NCI-H2107 (cell line): ENCODE measurements at places on chromosomes 11 and 22.

DNA sequence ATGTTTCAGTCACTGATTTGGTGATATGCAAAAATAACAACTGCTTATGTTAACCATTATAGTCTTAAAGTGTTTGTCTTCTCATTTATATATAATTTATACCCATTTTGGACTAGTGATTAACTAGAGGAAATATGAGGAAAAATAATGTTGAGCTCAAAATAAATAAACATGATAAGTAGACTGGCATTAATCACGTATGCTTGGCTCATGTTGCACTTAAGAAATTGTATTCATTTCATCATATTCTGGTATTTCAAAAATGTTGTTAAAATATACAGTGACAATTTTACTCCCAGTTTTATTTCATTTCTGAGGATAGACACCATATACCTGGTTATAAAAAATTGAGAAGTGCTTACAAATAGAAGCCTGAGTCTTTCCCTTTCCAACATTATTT, 3.8 kb upstream of the OR10D3 start:
- DNase-seq: no peak

GRCh38 chr11:86918496-86918895, 36.7 kb downstream of the FZD4 start:
- DNase-seq: no peak

GRCh38 chr11:20048707-20049106, 111.6 kb downstream of the DBX1 start:
- no peak for DNase-seq

- no peak for DNase-seq
Observed at GRCh38 chr11:107834995-107835394, 23.6 kb downstream of the SLC35F2 start.

DNA sequence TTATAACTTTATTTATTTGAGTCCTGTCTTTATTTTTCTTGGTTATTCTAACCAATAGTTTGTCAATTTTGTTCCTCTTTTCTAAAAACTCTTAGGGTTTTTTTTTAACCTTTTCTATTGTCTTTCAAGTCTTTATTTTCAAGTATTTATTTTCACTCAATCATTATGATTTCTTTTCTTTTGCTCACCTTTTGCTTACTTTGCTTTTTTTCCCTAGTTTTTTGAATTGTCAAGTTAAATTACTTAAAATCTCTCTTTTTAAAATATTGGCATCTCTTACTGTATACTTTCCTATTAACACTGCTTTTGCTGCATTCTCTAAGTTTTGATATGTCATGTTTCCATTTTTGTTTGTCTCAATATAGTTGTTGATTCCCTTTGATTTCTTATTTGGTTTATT, 396.8 kb upstream of the CCDC179 start:
- DNase-seq: no peak

DNA sequence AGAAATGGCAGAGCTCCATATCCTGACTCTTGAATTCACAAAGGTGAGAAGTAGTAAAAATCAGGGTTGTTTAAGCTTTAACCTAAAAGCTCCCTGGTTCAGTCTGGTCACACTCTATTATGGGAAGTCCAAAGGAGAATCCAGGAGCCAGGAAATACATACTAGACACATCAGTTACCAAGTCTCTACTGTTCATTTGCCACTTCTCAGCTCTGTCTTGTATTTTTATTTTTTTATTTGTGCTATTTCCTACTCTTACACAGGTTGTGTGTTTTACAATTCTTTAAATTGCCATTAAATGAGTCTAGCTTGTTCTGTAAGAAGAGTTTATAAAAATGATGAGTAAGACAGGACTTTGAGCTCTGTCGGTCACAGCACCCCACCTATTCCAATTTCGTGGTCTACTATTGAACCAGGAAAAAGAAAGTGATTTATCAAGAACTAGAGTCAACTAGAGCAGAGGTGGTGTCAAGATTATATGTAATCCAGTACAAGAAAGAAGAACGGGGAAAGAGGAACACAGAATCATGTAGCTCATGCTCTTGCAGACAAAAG, 9.7 kb downstream of the MS4A12 start:
- no peak for DNase-seq

DNA sequence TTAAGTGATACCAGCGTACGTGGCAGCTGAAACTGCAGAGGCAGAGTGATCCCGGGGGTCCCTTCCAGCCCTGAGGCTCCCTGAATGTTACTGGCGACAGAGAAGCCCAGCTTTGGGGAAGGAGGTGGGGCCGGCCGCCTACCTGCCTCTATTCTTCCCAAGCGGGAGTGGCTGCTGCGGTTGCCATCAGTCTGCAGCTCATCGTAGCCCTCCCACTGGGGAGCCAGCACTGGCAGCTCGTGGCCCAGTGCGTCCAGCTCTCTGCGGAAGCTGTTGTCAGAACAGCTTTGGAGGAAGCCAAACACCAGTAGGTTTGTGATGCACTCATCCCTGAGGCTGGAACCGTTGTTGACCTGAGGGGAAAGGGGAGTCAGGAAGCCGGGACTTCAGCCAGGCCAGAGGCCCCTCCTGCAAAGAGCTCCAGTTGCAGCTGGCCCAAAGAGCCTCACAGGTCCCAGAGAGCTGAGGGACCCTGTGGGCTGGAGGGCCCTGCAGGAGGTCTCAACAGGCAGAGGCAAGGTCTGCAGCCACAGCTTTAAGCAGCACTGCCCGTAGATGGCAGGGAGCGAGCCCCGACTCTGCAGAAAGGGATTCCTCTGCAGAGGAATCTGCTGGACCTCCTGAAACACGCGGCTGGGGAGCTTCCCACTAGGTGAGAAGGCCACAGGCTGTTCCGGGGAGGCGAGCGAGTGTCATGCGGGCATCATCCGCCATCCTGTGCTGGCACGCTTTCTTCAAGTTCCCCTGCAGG, 30.4 kb downstream of the BID start:
- no peak for DNase-seq

GRCh38 chr11:8671193-8671612, 11.3 kb downstream of the TRIM66 start:
- no peak for DNase-seq

- DNase-seq: peak; percentile 25
Observed at GRCh38 chr11:8832571-8833260, 78.3 kb upstream of the AKIP1 start.

DNA sequence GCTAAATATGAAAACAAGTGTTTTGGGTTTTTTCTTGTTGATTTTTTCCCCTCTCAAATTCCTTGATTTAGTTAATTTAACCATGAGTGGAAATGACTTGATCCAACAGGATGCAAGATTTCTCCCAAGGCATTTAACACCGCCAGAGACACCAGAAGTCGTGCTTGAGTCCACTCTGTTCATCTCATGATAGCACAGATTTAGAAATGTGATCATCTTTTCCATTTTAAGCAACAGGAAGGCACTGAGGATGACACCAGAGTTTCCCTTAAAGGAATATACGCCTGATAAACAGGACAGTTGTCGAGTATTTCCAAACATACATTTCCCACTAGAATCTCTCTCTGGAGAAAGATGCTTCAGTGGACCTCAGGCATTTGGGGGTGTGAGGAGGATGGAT, 318.7 kb downstream of the CADM1 start:
- DNase-seq: no peak

DNA sequence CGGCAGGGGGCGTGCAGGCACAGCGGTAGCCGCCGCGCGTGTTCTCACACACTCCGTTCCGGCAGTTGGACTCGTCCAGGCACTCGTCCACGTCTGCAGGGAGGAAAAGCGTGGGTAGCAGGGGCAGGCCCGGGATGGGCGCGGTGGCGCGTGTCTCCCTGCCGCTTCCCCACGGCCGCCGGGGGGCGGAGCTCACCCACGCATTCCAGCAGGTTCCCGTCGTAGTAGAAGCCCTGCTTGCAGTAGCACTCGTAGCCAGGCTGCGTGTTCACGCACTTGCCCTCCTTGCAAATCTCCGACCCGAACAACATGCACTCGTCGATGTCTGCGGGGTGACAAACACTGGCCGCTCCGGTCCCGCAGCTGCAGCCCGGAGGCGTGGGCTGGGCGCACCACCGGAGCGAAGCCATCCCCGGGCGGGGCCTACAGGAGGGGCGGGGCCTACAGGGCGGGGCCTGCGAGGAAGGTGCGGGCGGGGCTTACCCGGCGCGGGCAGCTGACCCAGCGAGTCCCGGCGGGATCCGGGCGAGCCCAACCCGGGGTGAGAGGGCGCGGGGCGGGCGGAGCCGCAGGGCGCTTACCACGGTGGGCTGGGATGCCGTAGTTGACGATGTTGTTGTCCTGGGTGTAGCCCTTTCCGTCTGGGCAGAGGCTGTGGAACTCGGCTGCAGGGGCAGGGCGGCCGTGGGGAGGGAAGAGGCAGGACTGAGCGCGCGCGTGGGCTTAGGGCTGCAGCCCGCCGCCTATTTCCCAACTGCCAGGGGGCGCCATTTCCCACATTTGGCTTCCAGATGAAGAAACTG, 15.6 kb downstream of the SCYL1 start:
- DNase-seq: no peak

- DNase-seq: no peak
Observed at GRCh38 chr11:65719871-65720210, 757 bp downstream of the RNASEH2C start.

- DNase-seq: no peak
Observed at GRCh38 chr11:3104961-3105790, 48.0 kb upstream of the CARS1 start.

DNA sequence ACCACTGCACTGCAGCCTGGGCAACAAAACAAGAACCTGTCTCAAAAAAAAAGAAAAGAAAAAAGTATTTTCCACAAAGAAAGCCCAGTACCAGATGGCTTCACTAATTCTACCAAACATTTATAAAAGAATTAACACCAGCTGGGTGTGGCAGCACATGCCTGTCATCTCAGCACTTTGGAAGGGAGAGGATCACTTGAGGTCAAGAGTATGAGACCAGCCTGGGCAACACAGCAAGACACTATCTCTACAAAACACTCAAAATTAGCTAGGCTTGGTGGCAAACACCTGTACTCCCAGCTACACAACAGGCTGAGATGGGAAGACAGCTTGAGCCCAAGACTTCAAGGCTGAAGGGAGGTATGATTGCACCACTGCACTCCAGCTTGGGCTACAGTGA, 20.1 kb downstream of the RSF1 start:
- DNase-seq: no peak

DNA sequence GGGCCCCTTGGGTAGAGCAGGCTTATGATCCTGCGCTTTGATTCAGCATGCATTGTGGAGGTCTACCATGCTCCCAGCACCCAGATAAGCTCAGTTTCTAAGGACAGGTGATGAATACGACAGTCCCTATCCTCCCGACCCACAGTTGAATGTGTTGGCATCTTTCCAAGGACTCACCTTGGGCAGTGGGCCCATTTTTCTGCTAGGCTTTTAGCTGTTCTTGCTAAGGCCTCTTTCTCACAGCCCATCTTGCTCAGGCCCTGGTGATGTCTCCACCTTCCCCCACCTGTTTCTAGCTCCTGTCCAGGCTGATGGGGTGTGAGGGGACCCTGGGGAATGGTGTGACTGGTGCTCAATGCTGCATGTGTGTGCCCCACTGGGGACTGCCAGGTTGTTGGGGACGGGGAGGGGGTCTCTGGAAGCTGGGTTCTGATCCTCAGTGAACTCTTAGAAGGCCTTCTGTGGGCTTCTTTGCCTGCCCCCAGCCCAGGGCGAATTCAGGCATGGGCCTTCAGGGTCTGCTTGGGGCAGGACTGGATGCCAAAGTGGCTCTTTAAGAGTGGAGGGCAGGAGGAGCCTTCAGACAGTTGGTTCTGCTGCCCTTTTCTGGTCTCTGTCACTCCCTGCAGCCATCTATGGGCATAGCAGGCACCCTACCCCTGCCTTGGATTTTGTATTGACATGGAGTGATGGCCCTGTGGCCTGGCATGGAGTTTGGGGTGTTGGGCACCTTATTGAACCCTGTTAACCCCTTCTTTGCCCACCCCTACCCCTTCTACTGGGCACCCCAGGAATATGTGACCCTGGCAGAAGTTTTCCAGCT, 33.1 kb downstream of the PHLDB1 start:
- DNase-seq: no peak

DNA sequence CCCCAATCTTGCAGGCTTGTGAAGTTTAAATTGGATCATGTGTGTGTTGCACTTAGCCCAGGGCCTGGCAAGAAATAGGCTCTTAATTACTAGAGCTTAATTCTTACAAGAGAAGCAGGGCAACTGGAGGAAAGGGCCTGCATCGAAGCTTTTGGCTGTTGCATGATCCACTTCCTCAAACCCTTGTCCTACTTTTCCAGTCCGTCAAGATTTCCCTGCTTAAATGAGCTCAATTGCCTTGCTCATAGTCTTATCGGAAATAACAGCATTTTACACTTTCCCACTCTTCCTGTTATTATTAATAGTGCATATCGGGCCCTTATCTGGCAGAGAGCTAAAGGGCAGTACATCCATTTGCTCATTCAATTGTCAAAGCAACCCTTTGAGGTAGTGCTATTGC, 18.1 kb downstream of the DTX4 start:
- DNase-seq: no peak

GRCh38 chr11:134132808-134133207, 63.9 kb downstream of the JAM3 start:
- DNase-seq: no peak

GRCh38 chr22:31091106-31091975, 10.2 kb downstream of the SMTN start:
- no peak for DNase-seq

DNA sequence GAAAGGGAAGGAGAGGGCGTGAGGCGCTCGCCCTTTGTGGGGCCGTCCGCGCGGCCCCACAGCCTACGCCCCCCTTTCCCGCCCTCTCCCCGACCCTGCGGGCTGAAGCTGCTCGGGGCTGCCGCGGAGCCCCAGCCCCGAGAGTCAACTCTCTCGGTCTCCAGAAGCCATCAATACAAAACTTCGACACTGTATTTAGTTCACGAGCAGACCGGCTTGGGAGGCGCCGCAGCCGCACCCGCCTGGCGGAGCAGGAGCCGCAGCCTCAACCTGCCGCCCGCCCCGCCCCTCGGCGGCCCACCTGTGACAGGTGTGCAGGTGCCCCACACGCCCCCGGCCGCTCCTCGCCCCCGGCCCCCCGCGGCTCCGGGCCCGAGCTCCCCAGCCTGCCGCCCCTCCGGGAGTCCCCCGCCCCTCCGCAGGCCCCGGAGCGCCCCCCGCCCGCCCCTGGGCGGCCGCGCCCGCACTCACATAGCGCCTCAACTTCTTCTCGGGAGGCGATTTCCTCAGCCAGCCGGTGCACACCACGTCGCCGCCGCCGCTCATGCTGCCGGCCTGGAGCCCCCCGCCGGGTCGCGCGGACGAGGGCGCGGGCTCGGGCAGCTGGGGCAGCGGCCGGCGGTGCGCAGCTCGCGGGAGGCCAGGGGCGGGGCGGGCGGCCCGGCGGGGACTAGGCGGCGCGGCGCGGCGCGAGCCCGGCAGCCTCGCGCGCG, at the start of gene GAB2:
Gene GAB2, minus strand, starts transcription at position 646 of the 713 bp plus-strand sequence. Its CDS starts 100 bp downstream, at position 546.
- no peak for DNase-seq
